ENCODE measurements at places on chromosomes 3 and 15.

DNA sequence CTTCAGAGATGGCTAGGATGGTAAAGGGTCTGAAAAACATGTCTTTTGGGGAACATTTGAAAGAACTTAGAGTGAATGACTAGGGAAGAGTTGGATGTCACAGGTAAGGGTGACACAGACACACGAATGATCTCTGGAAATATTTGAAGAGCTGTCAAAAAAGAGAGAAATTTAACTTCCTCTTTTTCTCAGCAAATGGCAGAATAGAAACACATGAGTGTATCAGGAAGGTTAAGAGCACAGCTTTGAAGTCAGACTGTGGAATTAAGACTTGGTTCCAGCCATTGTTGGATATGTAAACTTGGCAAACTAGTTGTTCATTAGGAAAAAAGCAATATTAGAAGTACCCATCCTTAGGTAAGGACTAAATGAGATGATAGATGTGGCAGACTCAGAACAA is 117.7 kb downstream of the IMPG2 start:
- no peak for DNase-seq

- DNase-seq: peak; percentile 69
These were observed 82.6 kb upstream of the GCNT3 start for GRCh38 chr15:59528961-59529402.

DNA sequence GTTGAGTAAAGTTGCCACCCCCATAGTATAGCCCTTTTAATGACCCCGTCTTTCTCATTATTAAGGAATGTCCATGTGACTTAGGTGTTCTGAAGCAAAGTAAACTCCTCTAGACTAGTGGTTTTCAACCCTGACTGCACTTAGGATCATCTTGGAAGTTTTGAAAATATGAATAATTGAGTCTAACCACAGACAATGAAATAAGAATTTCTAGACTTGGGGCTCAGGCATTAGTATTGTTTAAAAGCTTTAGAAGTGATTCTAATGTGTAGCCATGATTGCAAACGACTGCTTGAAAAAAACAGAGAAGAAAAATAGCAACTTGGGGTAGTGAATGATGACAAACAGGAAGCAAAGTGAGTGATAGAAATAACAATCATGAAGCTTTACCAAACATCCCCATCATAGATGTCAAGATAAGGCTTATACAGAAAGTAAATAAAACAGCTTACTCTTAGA is 35.0 kb downstream of the ALCAM start:
- no peak for DNase-seq

DNA sequence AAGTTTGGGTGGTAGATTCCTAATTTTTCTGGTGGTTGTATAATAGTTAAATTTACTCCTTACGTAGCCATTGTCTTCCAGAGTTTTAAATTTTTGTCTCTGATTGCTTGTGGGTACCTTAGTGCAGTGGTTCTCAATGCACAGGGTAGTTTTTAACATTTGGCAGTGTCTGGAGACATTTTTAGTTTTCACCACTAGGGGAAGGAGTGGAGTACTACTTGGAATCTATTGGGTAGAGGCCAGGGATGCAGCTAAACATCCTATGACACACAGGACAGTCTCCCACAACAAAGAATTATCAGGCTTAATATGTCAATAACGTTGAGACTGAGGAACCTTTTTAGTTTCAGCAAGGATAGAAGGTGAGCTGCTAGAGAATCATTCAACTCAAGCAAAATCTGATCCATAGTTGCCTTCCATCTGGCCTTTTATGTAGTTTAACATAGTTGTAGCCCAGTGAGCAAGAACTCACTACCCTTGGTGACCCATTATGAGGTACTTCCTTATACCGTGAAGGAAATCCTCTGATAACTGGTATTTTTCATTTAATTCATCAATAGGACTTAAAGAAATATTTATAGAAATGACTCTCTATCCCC is 8.6 kb upstream of the STX19 start:
- no peak for DNase-seq

- no peak for DNase-seq
These were observed 472.2 kb downstream of the MCTP2 start for GRCh38 chr15:94703596-94703995.
